ENCODE measurements at places on chromosomes 12 and 14.

- no peak for DNase-seq
Observed at GRCh38 chr14:24238527-24239037, 3.8 kb downstream of the TINF2 start.

GRCh38 chr14:55581342-55581771, 1.4 kb downstream of the KTN1 start:
- DNase-seq: no peak

GRCh38 chr14:68127166-68127565, 307.6 kb downstream of the RAD51B start:
- DNase-seq: no peak

GRCh38 chr12:14326699-14327098, 38.8 kb upstream of the ATF7IP start:
- no peak for DNase-seq

- no peak for DNase-seq
Observed at GRCh38 chr12:47028186-47028585, 51.2 kb upstream of the PCED1B start.
